ENCODE measurements at places on chromosomes 16 and 17.

- no peak for DNase-seq
These were observed 174.6 kb downstream of the AATF start for GRCh38 chr17:37123386-37123785.

DNA sequence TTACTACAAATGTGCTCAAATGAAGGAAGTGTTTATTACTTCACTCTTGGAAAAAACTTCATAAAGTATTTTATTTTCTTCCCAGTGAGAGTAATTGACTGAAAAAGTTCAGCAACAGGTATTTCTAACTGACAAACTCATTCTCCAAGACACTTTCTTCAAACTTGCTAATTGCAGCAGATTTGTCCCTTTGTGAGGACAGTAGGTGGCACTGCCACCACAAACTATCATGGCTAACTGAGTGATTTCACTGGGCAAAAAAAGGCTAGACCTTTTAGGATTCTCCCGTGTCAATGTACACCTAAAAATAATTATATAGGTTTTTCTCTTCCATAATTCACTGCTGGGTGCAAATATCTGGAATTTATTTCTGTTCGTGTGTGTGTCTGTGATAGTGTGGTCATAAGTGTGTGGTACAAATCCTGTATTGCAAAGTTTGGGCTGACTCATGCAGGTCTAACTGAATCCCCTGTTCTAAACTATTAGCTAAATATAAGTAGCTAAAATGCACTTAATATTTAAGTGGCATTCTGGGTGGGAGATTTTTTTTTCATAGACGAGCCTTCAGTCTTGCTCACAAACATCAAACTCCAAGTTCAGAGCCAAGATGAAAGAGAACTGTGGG lies 3.9 kb downstream of the HS3ST3A1 start:
- no peak for DNase-seq

DNA sequence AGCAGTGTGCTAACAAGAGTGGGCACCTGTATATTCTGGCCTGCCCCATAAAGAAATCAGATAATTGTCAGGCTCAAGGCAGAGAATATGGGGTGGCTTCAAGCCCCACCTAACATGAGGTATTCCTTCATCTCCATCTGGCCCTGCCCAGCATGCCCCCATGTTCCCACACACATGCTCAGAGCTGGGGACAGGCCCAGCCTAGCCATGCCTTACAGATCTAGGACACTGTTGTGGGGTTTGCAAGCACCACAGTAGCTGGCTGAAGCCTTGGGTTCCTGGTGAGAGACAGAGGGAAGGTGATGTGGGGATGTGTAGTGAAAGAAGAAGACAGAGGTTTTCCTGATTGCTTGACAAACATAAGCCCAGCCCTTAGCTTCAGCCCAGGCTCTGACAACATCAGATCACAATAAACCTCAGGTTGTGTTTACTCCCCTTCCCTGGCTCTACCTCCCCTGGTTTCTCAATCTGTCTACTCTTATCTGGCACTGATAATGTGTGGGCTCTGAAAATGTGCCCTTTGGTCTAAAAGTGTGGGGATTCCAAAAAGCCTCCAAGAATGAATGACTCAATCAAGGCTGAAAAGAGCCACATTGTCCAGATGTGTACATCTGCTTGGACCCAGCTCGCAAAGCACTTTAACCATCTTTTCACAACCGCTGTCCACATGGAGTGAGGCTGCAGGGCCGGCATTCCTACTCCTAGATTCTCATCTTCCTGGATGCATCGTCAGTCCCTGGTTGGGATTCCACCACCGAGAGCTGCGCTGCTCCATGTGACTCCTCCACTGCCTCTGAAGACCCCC lies 34.4 kb downstream of the CDRT4 start:
- DNase-seq, result no peak

DNA sequence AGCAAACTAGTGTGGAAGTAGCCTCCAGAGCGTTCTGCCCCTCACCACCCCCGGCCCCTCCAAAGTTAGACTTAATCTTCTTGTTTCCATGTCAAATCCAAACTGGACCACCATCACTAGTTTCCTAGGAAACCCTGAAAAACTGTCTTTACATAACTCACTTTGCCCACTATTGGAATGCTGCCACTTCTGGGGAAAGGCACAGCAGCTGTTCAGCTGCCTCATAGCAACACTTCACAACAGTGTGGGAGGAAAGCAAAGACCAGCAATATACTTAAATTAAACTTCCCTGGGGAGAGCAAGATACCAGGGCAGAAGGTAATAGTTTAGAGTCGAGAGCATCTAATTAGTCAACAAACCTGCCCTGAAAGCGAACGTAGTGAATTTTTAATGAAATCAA lies 452.2 kb downstream of the KCNJ2 start:
- DNase-seq, result no peak

DNA sequence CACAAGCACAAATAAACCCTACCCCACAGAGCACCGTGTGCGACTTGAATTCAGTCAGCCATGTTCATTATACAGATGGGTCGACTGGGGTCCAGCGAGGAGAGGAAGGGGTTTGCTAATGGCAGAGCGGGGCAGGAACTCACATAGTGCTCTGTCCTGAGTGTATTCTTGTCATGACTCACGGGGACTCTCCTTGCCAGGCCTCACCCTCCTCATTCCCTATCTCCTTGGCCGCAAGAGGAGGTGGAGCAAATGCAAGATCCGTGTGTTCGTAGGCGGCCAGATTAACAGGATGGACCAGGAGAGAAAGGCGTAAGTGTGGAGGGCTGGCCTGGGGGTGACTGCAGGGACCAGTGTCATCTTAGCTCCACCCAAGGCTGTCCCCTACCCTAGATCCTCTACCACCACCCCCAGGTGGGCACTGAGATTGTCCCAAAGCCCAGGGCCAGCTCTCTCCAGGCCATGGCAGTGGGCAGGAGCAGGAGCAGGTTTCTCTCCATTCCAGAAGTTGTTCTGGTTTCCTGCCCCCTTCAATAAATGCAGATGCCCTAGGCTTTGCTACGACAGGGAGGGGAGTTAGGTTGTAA lies 29.4 kb downstream of the SLC12A3 start:
- DNase-seq, result no peak

DNA sequence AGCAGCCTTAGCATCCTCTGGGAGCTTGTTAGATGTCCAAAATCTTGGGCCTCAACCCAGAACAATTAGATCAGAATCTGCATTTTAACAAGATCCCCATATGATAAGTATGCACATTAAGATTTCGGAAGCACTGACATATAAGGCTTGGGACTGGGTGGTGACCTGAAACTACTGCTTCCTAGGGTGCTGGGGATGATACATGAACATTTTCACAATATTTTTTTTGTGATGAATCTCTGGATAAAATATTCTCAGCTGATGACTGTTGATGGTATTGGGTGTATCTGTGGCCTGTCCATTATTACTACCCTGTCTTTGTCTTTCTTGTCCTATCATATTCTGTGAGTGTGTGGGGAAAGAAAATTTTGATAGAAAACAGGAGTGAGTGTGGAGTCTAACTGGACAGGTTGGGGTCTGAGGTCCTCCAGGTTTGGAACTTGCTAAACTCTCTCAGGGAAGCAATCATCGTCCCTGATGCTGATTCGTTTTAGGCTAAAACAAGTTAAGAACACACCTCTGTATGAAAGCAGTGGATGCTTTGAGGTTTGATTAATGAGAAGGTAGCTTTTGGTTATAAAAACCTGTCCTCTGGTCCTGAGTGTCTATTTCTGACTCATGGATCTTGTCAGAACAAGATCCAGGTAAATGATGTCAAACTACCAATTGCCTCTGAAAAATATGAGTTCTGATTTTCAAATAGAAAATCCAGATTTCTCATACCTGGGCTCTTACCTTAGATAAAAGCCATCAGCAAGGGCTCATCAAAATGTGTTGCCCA lies 23.2 kb downstream of the KRT23 start:
- no peak for DNase-seq

GRCh38 chr17:1100382-1100781 lies 79.4 kb downstream of the ABR start:
- DNase-seq, result no peak

GRCh38 chr16:76875898-76876297 lies 315.1 kb upstream of the MON1B start:
- DNase-seq, result no peak

- no peak for DNase-seq
These were observed 4.7 kb downstream of the ZNF750 start for GRCh38 chr17:82835122-82835521.

DNA sequence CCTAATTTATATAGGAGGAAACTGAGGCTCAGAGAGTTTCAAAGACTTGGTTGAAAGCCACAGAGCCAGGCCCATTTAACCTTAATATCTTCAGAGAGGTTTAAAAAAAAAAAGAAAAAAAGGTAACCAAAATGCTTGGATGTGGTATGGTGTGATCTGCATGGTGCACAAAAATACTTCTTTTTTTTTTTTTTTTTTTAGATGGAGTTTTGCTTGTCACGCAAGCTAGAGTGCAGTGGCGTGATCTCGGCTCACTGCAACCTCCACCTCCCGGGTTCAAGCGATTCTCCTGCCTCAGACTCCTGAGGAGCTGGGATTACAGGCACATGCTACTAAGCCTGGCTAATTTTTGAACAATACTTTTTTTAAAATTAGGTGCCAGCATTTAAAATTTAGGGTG lies 101.8 kb downstream of the XYLT1 start:
- DNase-seq, result no peak

GRCh38 chr17:59859444-59860025 lies 33.2 kb downstream of the TUBD1 start:
- no peak for DNase-seq

DNA sequence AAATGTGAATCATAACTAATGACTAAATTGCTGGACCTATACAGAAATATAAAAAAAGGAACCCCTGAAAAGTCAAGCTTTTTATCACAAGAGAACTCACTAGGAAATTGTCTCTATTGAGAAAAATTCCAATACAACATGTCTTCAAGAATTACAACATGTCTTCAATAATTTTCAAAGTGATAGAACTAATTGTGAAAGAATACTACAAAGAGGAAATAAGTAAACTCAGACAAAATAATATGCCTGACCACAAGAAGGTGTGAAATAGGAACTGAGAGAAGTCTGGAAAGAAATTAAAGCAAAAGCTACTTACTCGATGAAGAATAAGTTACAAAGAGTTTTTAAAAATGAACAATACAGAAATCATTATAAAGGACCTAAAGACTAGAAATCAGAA lies 29.9 kb upstream of the OR1G1 start:
- no peak for DNase-seq

DNA sequence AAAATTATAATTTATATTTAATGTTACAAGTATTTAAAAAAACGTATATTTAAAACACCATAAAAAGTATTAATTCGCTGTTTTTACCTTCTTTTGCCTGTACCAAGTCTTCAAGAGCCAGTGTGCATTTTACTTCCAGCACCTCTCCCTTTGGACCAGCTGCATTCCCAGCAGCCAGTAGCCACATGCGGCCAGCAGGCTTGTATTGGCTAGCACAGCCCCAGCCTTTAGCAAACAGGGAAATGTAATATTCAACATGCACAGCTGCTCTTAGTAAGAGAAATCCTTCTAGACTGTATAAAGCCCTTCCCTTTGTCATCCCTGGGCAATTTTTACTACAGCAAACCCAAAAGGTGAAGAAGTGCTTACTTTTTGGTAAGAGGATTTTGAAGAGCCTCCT lies 6.6 kb downstream of the DHODH start:
- DNase-seq, result no peak

GRCh38 chr16:2244926-2245795 lies 6.2 kb downstream of the ECI1 start:
- DNase-seq, result no peak

DNA sequence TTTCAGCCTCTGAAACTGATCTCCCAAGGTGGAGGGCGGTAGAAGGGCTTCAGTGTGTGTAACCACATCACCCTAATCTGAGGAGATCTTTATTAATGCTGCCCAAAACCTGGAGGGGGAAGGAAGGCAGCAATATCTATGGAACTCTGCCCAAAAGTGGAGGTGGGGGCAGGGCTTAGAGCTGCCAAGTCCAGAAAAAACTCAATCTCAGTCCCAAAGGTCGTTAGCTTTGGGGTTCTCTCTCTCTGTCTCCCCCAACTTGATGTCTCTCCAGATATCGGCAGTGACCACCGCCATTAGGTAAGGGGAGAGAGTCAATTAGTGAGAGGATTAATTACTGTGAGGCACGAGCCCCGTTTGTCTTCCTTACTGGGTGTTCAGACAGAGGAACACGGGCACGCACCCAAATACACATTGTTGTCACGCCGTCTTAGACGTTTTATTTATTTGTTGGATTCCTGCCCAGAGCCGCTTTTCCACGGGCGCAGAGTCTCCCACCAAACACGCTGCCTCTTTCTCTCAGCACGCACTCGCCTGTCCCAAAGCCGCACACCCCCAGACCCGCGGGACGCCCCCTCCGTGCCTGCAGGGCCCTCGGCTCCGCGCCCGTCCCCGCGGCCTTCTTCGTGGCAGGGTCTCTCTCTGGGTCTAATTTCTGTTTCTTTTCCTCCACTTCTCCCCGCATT lies 5.4 kb upstream of the LHX1 start:
- DNase-seq, result no peak

- DNase-seq, result no peak
These were observed 17.7 kb downstream of the NLRC5 start for GRCh38 chr16:57007050-57007449.

DNA sequence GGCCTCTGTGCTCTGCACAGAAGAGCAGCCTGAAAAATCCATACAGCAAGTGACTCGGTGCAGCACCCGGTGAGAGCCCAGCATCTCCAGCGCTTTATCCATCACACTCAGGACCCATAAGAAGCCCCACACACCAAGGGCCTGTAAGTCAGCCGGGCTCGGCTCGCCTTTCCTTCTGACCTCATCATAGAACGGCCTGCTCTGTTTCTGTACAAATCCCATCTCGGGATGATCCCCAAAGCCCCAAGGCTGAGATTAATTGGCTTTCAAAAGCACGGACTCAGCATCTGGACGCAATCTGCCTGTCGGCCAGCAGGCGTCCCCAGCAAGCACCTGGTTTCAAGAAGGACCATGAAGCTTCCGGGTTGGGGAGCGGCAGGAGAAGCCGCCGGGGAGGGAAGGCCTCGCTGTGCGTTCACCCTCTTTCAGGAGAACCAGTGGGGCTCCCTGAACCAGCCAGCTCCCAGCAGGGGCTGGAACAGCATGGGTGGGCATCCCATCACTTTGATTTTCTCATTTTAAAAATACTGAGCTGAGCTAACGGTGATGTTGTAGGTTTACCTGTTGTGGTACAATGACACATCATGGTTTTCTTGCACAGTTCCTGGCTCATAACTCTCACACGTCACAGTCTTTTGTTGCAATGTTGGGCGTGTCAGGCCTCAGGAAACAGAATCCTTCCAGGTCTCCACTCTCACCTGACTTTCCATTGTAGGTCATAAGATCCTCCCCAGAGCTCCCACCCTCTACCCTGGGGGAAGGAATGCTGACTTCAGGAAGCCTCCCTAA lies 6.7 kb downstream of the CCDC57 start:
- peak; percentile 92 for DNase-seq

GRCh38 chr17:61443475-61443882 lies 8.7 kb upstream of the TBX4 start:
- no peak for DNase-seq

Data from ascending aorta (tissue), 2 donors.